ENCODE measurements at places on chromosomes 5 and 9. TPM values are rescaled to one million over a fixed set of nuclear protein-coding genes. Genes with fewer than 3 reads are reported as not detected.

Gene F2R
- 92.9 TPM for total RNA-seq

Gene FGD3
- total RNA-seq: not detected

Gene IFNA13
- not detected for total RNA-seq

Gene RLN1
- not detected for total RNA-seq

Gene PDCD1LG2
- 4.3 TPM for total RNA-seq

Gene OR1J2
- 0.30 TPM for total RNA-seq

Gene SVEP1
- total RNA-seq: 9.8 TPM

Gene GTF3C5
- total RNA-seq: 30.9 TPM

Gene MCTP1
- 0.23 TPM for total RNA-seq

Gene PIP5K1B
- not detected for total RNA-seq

Gene MROH2B
- total RNA-seq: not detected

Gene FOXI1
- total RNA-seq: not detected

Gene TTLL11
- 2.9 TPM for total RNA-seq

Gene RNF180
- total RNA-seq: 7.4 TPM
